GM06990 (cell line): ENCODE measurements at places on chromosomes 2 and 18.

DNA sequence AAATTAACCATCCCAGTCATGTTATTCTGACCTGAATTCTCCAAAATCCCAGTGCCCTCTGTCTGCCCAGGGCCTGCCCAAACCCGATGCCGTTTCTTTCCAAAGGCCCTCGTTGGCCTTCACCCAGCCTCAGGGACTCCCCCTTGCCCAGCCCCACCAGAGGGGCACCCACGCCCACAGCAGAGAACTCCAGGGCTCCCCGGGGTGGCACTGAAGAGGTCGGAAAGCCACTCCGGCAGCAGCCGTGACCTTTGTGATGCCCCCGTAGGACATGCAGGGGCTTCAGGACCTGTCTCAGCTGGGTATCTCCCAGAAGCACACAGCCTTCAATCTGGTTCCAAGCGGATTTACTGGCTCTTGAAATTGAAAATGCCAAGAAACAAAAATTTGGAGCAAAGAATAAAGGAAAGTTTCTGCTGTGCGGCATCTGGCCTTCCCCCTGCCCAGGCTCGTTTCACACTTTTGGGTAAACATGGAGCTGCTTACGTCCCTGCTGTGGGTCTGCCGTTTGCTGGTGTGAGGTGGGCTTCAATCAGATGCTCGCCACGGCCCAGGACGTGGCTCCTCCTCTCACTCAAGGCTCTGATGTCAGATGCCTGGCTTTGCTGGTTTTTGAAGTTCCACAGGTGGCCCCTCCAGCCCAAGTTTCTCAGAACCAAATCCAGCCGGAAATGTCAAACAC, 101.3 kb downstream of the TPO start:
- no peak for DNase-seq

DNA sequence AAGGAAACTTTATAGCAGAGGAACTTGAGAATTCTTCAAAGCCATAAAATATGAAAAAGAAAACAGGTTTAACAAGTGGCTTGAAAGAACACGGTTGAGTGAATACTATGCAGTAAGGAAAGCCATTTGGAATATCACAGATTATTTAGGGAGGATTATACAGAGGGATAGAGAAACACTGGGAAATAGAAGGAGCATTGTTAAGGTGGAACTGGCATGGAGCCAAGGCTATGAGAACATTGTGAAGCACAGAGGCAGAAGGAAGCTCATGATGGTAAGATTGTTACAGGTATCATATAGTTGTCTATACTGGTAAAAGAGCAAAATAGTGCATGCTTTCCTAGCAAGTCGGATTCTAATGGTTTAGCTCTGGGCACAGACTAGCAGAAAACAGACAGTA, 87.1 kb downstream of the SS18 start:
- DNase-seq: no peak

GRCh38 chr2:39772086-39772811, 6.8 kb downstream of the THUMPD2 start:
- DNase-seq: no peak

DNA sequence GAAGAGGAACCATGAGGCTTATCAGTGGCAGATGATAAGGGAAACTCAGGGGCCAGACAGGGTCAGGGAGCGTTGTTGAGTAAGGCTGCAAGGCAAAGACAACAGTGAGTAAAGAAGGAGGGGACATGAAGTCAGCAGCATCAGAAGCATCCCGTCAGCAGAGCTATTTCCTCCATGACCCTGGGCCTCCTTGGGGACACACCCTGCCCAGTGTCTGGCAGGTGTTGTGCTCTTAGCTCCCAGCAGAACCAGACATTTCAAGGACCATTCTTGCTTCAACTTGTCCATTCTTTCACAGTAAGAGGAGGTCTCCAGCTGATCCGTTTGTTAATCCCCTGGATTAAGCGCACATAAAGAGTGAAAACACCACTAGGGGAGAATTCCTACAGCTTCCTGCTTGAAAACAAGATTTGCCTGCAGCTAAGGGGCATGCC, 88.7 kb upstream of the MEIS1 start:
- no peak for DNase-seq

GRCh38 chr2:98634406-98635092, 26.2 kb downstream of the UNC50 start:
- no peak for DNase-seq

DNA sequence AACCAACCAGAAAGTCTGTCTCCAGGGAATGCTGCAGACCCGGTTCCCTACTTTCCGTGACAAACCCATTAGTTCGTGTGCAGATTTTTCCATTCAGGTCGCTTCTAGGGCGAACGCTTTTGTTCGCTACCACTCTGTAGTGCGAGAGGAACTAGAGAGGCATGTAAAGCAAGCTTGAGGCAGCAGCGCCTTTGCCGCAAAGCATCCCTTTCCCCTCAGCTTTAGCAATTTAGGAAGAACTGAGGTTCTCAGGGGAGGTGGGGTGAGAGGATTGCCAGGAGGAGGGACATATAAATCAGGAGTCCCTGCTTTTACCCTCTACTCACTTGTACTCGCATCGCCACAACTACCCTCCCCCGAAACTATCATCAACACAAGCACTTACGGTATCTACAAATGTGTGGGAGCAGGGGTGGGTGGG, 748 bp upstream of the ZNF804A start:
- DNase-seq: no peak

GRCh38 chr2:154638783-154639182, 59.7 kb upstream of the KCNJ3 start:
- DNase-seq: no peak

DNA sequence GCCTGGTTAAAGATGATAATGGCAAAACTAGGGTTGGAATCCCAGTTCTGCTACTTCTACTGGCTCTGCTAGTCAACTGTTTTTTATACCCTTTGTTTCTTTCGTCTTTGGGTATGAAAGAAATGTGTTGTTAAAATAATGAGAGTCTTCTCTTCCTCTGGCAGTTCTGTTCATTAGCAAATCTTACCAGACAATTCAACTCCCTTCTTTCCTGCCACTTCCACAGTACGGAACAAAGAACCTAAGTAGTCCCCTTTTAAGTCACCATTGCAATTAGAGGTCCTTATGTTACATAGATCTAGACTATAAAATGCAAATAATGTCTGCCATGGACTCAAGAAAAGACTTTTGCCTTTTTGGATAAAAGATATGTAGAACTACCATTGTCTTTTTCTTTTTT, 134.1 kb downstream of the RND3 start:
- no peak for DNase-seq

DNA sequence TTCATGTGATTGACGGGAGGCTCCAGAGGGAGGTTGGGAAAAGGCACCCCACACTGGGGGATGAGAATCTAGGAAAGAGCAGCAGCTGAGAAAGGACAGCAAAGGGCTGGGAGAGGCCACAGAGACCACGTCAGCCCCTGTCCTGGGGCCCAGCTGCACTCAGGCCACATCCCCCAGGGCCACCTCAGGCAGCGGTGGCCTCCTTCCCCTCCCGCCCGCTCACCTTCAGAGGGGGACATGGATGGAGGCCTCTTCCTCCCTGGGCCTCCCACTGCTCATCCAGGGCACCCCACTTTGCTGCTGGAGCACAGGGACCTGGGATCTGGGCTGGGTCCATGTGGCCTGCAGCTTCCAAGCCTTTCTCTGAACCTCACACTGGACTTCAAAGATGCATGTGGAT, 199.8 kb upstream of the HDAC4 start:
- no peak for DNase-seq

DNA sequence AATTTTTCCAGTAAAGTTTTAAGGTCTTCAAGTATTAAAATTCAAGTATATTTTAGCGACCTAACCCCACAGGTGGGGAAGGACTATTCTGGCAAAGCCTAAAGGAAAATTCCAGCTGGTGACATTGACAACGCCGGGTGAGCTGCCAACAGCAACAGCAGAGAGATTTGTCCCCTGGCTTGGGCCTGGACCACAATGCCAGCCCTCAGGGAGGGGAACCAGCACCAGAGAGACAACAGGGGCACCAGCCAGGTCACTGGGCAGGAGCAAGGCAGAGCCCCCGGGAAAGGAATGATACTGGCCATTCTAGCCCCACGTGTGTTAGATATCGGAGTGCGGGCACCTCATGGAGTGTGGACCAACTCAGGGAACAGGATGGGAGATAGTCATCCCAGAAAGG, 95.7 kb downstream of the ARMC9 start:
- no peak for DNase-seq

- DNase-seq: peak; percentile 63
Measured at GRCh38 chr2:128473175-128474035, 154.7 kb upstream of the HS6ST1 start.

- no peak for DNase-seq
Measured at GRCh38 chr18:23484561-23485182, 18.6 kb upstream of the RMC1 start.

DNA sequence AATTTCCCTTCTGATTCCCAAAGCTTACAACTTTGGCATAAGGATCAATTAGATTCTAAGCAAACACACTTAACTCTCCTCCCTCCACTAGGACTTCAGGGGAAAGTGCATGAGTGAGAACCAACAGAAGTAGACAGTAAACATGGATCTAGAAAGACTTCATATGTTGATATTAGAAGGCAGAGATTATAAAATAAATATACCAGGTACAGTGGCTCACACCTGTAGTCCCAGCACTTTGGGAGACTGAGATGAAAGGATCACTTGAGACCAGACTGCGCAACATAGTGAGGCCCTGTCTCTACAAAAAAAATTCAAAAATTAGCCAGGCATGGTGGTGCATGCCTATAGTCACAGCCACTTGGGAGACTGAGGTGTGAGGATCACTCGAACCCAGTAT, 15.9 kb downstream of the NBEAL1 start:
- no peak for DNase-seq

DNA sequence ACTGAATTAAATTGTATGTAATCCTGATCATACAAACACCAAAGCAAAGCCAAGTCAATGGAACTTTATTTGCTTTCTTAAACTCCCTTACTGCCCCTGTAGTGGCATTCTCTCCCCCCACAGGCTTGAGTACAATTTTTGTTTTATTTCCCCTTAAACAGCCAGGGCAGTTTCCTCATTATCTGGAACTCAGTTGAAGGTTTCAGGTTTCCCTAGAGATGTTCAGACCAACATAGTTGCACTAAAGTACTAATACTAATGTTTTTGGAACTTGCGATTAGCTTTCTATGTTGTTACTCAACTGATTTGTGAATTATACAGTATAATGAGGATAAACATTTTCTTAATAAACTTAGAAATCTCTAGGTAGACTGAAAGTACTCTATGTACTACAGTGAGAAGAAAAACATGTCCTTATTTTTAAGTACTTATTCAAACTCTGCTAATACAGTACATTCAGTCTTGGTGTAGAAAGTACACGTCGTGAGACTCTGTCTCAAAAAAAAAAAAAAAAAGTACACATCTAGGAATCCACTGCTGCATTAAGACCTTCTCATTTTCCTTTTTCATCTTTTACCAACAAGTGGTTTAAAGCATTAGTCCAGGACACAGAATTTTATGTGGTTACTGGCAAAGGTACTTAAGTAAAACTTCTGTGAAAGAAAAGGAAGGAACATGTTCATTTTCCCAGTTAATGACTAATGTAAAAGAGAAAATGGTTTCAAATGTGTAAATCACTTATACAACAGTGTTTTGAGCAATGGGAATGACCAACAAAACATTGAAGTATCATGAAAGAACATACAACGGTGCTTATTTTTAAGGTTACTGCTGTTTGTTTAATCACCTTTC, 209.5 kb upstream of the SMAD7 start:
- no peak for DNase-seq

DNA sequence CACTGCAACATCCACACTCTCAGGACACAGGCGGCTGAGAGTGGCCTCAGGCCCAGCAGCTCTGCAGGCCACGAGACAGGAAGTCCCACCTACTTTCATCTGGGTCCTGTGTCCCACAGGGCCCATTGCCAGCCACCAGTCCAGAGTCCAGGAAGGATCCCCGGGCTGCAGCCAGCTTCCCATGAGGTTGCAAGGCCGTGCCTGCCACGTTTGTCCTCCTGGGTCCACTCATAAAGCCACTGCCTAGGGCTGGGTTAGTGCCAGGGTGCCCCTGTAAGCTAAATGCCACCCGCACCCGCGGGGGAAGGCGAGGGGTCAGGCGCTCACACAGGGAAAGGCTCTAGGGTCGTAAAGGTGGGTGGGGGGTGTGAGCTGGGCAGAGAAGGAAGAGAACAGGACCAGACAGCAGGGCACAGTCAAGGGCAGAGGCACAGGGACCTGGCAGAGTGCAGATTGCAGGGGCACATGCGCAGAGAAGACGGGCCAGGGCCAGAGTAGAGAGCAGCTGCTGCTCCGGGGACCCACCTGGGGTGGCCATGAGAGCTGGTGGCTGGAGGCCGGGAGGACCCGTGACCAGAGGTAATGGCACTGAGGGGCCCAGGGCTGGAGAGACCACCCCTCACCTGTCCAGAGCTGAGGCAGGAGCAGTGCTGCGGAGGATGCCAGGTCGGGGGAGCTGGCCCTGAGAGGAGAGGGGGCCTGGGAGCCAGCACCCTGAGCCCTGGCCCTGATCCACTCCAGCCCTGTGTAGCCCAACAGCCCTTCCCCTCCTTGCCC, 8.0 kb downstream of the AGXT start:
- DNase-seq: no peak

DNA sequence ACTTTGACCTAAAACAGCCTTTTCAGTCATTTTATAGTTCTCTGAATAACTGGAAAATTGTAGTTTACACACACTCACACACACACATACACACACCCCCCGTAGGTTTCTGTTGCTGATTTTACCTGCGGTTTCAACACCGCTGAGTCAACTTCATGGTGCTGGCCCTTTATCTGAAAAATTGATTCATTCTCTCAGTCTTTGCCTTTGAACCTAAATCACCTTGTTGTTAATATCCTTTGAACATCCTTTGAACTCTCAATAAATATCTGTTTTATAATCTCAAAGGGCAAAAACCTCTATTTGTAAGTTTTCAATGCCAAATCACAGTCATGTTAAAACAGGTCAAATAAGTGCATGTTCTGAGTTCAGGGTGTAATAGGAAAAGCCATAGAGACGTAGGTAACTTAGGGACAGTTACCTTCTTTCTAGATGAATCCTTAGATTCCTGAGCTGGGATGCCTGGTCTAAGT, 109.0 kb upstream of the BZW1 start:
- DNase-seq: no peak

DNA sequence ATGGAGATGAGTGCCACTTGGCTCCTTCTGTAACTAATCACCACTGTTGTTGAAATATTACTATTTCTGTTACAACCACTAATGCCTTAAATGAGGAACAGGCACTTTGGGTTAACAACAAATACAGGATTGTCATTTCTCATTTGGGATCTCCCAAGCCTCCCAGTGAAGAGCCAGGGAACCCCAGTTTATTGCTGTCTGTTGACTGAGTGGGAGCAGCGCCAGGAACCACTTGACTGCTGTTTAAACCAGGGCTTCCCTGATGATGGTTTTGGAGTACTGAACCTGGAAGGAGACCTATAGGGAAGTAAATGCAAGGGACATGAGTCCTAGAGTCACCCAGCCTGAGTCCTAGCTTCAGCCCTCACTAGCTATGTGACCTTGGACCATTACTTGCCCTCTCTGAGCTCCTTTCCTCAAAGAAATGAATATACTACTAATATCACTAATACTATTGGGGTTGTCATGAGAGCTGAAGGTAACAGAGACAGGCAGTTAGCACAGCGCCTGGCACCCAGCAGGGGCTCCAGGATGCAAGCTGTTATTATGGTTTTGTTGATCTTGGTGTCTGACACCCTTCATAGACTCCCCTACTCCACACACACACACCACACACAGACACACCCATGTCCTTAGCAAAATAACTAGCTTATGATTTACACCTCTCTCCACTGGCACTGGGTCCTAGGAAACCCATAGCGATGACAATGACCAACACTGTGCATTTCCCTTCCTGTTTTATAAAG, 104.2 kb upstream of the FZD7 start:
- DNase-seq: no peak

GRCh38 chr2:175808078-175808477, 194.0 kb downstream of the LNPK start:
- no peak for DNase-seq

- DNase-seq: no peak
Measured at GRCh38 chr2:38523728-38524437, 78.8 kb downstream of the HNRNPLL start.

GRCh38 chr2:176370467-176371171, 101.4 kb downstream of the MTX2 start:
- no peak for DNase-seq
